ENCODE measurements at places on chromosomes 1 and 21.

DNA sequence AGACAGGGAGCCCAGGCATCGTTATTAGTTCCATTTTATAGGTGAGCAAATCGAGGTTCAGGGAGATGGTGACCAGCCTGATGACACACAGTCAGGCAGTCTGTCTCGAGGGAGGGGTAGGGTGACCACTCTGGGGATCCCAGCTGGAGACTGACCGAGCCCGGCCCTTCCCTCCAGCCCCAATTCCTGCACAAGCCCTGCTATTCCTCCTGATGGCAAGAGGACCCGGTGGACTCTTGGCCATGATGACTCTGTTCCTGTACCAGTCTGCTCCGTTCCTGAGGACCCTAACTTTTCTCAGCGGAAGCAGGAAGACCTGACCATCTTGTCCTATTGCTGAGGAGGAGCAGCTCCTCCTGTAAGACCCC lies 391 bp downstream of the AGT start:
- no peak for ATAC-seq

DNA sequence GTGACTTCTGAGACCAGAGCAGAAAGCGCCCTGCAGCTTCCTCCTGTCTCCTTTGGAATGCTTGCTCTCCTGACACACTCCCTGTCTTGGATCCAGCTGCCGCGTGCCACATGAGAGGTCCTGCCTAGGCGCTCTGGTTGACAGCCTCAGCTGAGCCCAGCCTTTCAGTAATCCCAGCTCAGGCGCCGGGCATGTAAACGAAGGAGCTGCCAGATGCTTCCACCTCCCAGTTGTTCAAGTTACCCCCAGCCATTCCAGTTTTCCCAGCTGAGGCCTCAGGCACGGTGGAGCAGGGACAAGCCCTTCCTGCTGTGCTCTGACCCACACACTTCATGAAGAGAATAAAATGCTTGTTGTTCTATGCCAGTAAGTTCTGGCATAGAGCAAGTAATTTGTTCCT lies 14.3 kb upstream of the CD34 start:
- ATAC-seq = peak; percentile 47

DNA sequence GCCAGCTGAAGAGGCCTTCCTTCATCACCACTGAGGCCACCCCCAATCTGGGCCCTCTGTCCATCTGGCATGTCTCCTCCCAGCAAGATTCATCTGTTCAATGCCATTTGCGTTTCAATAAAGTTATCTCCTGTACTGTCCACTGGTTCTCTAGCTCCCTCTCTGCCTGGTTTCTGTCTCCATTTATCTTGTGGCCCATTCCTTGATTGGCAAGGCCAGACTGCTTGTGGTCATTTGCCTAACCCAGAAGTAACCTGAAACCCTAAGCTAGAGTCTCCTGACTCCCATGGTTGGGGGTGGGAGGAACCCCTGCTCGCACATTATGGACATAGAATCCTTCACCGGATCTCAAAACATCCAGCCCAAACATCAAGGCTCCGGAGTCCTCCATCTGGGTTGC lies 2.1 kb upstream of the IPO9 start:
- no peak for ATAC-seq

- no peak for ATAC-seq
These were observed 27.1 kb downstream of the SAMSN1 start for GRCh38 chr21:14519000-14519399.

GRCh38 chr1:9558271-9558945 lies 19.1 kb downstream of the SLC25A33 start:
- ATAC-seq = no peak

DNA sequence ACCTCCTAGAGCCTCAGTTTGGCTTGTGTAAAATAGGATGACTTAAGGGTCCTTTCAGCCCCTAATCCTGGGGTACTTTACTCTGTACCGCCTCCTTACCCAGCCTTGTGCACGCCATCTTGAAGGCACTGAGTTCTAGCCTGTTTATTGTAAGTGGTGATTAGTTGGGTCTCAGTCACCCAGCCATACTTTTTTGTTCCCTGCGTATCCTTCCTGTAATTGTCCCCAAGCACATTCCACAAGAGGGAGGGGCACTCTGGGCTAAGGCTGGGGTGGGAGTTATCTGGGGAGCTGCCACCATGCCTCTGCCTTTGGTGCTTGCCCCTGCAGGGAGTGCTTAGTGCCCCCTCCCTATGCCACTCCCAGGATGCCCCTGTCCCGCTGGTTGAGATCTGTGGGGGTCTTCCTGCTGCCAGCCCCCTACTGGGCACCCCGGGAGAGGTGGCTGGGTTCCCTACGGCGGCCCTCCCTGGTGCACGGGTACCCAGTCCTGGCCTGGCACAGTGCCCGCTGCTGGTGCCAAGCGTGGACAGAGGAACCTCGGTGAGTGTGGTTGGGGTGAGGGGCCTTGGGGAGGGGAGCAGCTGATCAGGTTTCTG lies 856 bp downstream of the FDPS start:
- ATAC-seq = peak; percentile 7

GRCh38 chr1:244074559-244075171 lies 23.6 kb downstream of the ZBTB18 start:
- ATAC-seq = no peak

DNA sequence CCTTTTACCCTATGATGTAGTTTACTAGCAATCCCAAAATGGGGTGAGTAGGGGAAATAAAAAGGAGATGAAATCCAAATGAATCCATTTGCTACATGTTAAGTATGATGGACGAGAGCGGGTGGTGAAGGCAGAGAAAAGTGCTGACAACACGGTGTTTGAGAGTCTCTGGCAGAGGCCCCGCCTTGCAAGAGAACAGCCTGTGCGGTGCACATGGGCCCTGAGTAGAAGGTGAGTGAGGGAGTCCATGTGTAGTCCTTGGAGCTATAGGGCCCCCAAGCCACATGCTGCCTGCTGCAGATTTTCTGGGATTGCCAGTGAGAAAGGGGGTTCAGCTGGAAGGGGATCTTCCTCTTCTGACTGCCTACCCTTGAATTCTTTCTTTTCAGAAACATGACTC lies 177.1 kb downstream of the TNR start:
- ATAC-seq = no peak

DNA sequence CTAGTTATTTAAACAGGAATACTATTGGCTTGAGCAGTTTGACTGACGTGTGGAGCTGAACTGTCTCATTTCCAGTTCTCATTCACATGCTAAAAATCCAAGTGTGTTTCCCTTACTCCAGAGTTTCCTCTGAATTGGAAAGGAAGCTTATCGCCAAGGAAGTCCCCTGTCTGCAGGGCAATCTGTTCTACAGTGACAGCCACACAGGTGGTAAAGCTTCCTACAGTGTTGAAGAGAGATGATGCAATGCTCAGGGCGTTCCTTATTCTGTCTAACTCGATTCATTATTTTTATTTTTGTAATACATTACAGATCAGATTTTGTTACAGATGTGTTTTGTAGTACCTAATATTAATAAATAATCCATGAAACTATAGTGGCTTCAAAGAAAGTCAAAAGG lies 41.3 kb downstream of the ADAMTS5 start:
- ATAC-seq = no peak

DNA sequence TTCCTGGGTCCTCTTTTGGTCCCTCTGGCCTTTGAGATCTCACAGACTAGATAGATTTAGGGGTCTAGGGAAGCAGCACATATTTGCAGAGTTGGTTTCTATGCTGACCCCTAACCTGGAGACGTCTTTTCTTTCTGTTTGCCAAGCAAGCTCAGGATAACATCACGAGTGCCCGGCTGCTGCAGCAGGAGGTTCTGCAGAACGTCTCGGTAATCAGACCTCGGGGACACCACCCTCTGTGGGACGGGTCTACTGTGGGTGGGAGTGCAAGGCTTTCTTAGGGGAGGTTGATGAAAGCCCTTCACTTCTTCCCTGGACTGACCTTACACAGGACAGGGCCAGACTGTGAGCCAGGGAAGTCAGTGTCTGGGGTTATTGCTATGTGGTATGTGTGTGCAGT lies 2.9 kb downstream of the IL24 start:
- ATAC-seq = no peak

DNA sequence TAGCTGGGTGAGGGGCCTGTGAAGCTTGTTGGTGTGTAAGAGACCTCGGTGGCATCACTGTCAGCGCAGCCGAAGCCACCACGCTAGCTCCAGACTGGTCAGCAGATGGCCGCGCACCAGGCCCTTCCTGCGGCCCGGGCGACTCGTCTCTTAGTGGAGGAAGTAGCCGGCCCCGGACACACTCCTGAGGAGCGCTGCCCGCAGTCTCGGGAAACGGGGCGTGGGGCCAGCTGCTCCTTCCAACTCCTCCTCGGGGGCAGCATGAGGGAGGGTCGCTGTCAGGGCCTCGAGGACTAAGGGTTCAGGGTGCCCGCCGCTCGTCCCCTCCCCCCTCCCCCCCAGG lies 20.4 kb downstream of the H3-3A start:
- peak; percentile 90 for ATAC-seq

GRCh38 chr1:203673550-203674411 lies 47.1 kb downstream of the ATP2B4 start:
- ATAC-seq = peak; percentile 85

- ATAC-seq = no peak
These were observed 367.7 kb upstream of the DPYD start for GRCh38 chr1:98288494-98288893.

DNA sequence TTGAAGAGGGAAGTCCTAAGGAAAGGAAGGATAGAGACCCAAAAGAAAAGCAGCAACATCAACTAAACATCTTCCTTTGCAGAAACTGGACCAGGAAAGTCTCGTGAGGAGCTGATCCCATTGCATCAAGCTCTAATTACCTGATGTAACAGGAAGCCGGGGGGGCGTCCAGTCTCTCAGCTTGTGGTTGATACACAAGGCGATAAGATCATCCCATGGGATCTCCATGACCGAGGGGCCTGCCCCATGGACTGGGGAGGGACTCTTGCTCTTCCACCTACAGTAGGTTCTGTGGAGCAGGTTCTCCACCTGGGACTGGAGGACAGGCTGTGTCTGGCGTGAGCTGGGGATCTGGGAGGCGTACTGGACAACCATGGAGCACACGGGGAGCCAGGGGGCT lies 14.8 kb upstream of the LSS start:
- no peak for ATAC-seq

DNA sequence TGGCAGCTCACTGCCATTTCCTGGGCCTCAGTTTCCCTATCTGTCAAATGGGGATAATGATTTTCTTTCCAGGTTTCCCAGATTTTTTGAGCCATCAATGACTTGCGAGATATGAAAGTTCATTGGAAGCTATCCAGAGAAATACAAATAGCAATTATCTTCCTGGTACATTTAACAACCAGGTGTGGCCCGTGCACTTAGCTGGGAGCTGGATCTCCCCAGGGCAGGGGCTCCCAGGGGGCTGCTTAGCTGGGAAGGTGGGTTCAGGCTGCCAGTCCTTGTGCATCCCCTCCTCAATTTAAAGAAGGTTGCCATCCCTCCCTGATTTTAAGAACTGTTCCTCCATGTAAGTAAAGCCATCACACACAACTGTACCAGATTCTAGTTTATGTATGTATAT lies 3.6 kb upstream of the TMEM54 start:
- no peak for ATAC-seq

- ATAC-seq = no peak
These were observed 3.0 kb downstream of the TNFRSF4 start for GRCh38 chr1:1210726-1211540.

DNA sequence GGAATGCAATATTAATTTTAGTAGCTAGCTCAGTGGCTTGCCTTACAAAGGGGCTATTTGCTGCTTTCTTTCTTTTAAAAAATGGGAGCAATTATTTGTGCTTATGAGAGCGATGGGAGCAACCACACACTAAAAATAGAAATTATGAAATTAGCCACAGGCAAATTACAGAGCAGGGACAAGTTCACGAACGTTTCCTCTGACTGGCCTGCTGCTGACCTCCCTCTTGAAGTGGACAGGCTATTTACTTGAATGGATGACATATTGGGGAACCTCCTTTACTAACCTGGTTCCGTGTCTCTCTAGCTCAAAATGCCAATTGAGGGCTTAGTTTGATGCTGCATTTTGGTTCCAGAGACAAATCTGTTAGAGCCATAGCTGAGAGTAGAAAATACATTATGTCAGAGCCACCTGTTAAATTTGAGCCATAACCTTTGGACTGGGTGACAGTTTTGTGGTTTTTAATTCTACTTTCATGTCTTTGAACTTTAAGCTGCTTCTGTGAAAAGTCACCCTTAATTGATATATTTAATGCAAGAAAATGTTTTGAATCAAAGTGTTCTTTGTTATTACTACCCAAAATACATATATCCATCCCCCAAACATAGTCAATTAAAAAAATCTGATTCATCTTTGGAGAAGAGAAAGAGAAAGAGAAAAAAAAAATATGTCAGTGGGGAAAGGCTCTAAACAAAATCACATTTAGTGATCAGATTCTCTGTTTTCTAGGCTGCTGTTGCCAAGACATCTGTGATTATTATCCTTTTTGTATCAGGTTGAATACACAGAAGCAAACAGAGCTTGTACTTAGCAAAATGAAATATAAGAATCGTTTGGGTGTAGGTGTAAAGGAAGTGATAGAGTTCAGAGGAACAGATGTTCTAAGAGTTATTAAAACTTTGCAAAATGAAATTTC lies 351.9 kb downstream of the ADGRL2 start:
- no peak for ATAC-seq

DNA sequence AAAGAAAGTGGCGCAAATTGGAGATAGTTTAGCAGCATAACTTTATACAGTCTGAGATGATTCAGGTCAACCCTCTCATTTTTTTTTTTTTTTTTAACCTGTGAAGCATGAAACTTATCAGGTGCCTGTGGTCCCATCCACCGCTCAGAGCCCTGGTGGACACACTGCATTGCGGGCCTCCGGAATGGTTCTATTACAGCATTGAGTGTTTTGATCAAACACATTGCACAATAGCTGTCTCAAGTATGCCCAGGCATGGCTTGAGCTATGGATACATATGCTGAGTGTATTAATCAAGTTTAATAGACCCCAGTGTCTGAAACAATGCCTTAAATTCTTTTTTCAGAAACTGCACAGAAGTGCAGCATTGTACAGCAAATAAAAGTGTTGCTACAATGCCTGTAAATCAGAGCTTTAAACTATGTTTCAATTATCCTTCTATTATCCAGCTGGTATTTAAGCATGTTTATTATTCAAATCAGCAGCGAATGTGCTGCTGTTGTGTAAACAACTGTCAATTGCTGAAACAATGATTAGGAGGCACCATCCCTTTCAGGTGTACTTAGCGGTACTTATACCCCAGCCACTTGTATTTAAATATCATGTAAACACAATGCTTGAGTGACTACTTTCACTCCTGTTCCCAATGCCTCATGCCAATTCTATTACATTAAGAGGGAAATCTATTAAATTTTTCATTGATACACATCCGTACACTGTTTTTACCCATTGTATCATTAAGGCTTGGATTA lies 456.6 kb downstream of the RPS6KC1 start:
- no peak for ATAC-seq
